Gastrocnemius medialis (tissue), 4 donors: ENCODE measurements at places on chromosomes 3 and 15. TPM values are rescaled to one million over a fixed set of nuclear protein-coding genes. Genes with fewer than 3 reads are reported as not detected.

- no peak for DNase-seq
These were observed 69.3 kb downstream of the ARPP21 start for GRCh38 chr3:35708394-35709271.

- DNase-seq = no peak
These were observed 3.3 kb downstream of the CALML4 start for GRCh38 chr15:68201879-68202261.

- DNase-seq = peak; percentile 68
These were observed 3.9 kb upstream of the TLE3 start for GRCh38 chr15:70101459-70102113.

- DNase-seq = no peak
These were observed 28.5 kb upstream of the CMSS1 start for GRCh38 chr3:99789011-99789721.

GRCh38 chr15:57591822-57592367 lies at the start of gene MYZAP:
MYZAP (plus strand) TSS chr15:57591904; CDS start chr15:57592035, 131 bp downstream.
- peak; percentile 31 for DNase-seq

- DNase-seq = no peak
These were observed 21.0 kb upstream of the IFT57 start for GRCh38 chr3:108243243-108243642.

DNA sequence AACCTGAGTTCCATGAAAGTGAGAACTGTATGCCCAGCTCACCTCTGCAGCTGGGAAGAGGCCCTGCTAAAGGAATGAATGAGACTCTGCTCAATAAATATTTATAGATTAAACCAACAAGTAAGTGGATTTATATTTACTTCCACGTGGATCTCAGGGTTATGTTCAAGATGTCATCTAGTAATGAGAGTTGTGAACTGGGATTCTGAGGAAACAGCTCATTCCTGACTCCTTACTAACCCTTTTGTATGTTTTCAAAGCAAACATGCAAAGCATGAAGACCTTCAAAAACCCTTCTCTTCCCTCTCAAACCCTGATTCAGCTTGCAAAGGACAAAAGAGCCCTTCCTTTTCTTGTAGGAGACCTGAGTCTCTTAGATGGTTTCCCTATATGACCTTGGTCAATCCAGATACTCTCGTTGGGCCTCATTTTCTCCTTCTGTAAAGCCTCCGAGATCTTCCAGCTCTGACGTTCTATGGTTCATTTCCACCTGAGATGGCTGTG lies 53.4 kb downstream of the LSM3 start:
- no peak for DNase-seq

DNA sequence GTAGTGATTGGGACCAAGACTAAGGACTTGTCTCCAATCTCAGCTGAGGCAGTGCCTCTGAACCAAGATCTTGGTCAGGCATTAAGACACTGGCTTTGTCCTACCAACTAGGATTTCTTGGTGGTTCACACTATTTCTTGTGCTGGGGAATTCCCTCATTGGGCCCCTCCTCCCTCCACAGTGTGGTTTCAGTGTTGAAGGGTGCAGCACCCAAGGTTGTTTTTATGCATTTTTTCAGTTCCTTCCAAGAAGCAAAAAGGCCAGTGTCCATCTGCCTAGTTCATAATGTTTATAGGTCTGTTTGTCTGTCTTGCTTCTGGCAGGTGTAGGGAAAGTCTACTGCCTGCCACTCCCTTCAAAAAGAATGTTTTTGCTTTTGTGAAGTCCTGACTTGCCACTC lies 10.6 kb upstream of the ITPKA start:
- no peak for DNase-seq

DNA sequence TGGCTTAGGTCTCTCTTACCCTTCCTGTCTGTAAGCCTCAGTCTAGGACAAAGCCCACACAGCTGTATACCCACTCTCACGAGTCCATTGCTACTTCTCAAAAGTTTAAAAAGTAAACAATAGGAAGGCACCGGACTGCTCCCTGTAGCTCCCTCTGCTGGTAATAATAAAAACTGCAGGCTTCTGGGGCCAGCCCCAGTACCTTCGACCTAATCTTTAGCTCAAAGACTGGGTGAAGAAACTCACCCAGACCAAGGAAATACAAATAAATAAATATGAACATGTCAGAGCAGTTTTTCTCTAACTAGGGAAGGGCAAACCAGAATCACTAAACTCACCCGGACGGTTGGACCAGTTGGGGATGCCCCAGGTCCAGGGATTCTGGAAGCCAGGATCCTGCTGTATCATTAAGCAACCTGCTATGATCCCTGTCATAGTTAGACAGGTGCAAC lies 5.0 kb downstream of the FAM219B start:
- DNase-seq = peak; percentile 16

DNA sequence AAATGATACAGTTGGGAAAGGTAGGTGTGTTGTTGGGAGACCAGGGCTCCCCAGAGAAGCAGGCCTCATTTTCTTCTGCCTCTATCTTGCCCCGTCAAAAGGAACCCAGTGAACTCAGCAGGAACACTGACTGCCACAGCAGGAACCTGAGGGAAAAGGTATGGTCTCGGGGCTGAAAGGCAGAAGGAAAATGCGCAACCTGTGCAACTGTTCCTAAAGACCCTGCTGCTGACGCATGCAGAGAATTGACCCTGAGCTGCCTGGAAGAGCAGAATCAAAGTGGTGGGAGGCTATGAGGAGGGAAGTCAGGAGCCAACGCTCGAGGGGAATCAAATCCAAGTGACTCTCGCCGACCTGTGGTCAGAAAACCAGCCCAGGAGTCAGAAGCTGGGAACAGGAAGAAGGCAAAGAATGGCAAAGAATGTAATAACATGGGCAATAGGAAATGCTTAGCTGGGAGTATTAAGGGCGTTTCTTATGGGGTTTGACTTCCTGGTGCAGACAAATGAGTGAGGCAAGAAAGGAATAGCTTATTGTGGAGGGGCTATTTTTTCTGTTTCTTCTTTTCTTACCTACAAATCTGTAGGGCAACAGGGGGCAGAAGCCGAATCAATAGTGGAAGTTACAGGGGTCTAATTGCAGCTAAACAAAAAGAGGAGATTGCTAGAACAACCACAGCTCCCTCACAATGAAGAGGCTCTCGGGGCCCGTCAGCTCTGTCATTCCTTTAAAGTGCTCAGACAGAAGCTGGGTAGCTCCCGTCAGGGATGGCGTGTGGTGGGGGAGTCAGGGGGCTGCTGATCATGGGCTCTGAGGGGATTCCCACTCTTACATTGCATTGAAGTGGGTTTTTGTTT lies 65.4 kb upstream of the DLG1 start:
- DNase-seq = no peak

GRCh38 chr3:184582646-184583577 lies 21.3 kb downstream of the EPHB3 start:
- peak; percentile 32 for DNase-seq

- DNase-seq = no peak
These were observed 2.0 kb upstream of the ZNF710 start for GRCh38 chr15:89998923-89999675.

GRCh38 chr3:178628037-178628436 lies 91.8 kb downstream of the KCNMB2 start:
- DNase-seq = no peak

DNA sequence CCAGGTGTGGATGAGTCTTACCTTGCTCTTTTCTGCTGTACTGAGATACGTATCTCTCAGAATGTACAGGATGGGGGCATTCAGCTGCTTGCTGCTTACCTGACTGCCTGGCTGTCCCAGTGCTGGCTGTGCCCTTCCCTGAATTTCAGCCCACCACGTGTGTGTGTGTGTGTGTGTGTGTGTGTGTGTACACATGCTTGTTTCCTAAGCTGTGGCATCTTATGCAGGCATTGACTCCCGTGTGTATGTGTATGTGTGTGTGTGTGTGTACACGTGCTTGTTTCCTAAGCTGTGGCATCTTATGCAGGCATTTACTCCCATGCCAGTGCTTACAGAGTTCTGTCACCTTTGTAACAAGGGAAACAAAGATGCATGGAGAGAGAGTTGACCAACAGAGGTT lies 60.4 kb upstream of the PLXNA1 start:
- no peak for DNase-seq

Gene AQP9
- total RNA-seq = 1.1 TPM

Gene CADPS
- not detected for total RNA-seq

Gene INKA1
- total RNA-seq = not detected

Gene ADCY5
- 4.0 TPM for total RNA-seq

Gene GHSR
- total RNA-seq = not detected

Gene PLSCR2
- total RNA-seq = not detected
